ENCODE measurements at places on chromosomes 7 and 10.

- no peak for DNase-seq
Observed at GRCh38 chr10:44832595-44833390, 78.3 kb upstream of the TMEM72 start.

DNA sequence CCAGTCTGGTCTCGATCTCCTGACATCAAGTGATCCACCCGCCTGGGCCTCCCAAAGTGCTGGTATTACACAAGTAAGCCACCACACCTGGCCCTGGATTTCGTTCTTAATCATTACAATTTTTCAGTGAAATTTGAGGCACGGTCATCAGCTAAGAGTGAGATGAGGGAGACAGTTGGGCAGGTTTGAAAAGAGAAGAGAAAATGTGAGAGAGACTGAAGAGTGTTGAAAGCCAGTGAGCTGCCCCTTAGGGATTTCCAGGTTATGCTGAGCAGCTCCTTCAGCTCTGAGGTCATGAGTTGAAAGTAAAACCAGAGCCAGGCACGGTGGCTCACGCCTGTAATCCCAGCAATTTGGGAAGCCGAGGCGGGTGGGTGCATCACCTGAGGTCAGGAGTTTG, 5.9 kb upstream of the UPF2 start:
- peak; percentile 30 for DNase-seq

- no peak for DNase-seq
Observed at GRCh38 chr7:69208848-69209247, 389.4 kb upstream of the AUTS2 start.

DNA sequence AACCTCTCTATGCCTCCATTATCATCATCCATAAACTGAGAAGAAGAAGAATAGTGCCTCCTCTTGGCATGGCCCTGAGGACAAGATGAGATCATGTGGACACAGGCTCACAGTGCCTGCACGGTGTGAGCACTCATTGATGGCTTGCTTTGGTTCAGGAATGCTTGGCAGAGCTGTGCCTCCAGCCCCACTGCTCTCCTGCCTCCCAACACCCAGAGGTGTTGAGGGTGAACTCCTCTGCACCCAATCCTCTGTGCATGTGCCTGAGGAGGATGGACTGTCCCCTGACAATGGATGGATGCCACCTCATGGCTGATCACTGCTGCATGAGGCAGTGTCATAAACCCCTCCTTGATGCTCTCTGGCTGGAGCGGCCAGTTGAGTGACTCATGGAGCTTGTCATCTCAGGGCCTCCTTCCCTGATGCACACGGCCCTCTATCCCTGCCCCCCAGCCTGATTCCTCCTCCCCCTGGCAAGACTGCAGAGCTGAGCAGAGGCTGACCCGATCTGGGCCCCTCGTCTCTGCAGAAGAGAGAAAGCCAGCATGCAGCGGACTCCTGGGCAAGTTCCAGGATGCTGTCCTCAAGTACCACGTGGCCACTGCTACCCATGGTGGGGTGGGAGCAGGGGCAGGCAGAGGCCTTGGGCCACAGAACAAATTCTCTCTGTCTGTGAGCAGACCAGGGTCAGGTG, 136.3 kb downstream of the KCNMA1 start:
- no peak for DNase-seq

- DNase-seq: peak; percentile 81
Observed at GRCh38 chr10:12042409-12042796, 206 bp downstream of the UPF2 start.

- no peak for DNase-seq
Observed at GRCh38 chr7:123070702-123071286, 75.3 kb upstream of the TAS2R16 start.

DNA sequence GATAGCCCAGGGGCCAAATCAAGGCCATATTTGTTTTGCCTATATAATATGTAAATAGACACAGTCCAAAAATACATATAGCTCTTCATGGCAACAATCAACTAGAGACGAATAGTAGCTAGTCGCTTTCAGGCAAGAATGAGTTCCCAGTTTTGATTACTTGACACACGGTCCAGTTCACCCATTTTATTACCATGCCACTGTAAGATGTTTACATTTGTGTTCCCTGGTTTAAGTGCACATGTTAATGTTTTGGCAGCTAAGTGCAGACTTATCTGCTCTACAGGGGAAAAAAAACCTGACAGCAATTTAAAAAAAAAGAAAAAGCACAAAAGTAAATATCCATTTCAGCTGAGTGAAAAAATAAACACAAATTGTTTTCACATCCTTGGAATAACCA, 213.1 kb downstream of the TPK1 start:
- no peak for DNase-seq

Measured in upper lobe of right lung (tissue), 1 donor.